ENCODE measurements at places on chromosomes 6 and 20.

DNA sequence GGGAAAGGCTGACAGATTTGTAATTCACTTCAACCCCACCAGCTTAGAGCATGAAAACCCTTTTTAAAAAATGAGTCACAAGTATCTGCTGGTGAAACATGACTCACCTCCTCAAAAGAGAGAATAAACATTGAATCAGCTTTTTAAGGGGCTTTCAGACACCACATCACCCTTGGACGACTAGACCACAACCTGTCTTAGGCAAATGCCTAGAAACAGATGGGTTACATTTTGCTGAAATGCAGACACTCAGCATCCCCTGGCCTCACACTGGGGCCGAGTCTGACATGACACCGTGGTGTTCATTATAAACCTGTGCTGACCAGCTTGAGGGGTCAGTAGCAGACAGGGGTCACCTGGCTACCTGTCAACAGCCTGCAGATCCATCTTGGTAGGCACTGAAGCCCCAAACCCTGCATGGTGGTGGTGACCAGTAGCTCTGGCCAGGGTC lies 175.3 kb upstream of the CST7 start:
- DNase-seq: no peak

DNA sequence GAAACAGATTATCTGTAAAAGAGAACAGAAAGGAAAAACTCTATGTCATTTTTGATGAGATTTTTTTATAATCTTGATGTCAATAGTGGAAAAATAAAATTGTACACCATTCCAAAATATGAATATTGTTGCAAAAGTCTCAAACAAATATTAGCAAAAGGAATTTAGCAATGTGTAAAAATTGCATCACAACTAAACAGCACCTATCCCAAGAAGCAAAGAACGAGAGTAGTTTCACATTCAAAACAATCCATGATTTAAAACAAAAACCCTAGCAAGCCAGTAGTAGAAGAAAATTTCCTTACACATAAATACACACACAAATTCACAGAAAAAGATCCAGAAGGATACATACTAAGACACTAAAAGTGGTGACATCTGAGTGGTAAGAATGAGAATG lies 38.4 kb downstream of the LCA5 start:
- DNase-seq: no peak

GRCh38 chr20:49345524-49345923 lies 67.7 kb upstream of the ZNFX1 start:
- DNase-seq: no peak

DNA sequence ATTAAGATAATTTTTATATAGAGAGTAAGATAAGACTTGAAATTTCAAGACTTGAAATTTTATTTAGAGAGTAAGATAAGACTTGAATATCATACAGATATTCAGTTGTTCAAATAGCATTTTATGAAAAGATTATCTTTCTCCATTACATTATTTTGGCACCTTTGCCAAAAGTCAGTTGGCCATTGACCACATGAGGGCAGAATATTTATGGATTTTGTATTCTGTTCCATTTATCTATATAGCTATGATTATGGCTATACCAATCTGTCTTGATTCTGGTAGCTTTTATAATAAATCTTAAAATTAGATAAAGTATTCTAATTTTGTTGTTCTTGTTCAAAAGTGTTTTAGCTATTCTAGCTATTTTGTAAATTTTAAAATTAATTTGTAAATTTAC lies 537.9 kb upstream of the GJE1 start:
- DNase-seq: no peak

DNA sequence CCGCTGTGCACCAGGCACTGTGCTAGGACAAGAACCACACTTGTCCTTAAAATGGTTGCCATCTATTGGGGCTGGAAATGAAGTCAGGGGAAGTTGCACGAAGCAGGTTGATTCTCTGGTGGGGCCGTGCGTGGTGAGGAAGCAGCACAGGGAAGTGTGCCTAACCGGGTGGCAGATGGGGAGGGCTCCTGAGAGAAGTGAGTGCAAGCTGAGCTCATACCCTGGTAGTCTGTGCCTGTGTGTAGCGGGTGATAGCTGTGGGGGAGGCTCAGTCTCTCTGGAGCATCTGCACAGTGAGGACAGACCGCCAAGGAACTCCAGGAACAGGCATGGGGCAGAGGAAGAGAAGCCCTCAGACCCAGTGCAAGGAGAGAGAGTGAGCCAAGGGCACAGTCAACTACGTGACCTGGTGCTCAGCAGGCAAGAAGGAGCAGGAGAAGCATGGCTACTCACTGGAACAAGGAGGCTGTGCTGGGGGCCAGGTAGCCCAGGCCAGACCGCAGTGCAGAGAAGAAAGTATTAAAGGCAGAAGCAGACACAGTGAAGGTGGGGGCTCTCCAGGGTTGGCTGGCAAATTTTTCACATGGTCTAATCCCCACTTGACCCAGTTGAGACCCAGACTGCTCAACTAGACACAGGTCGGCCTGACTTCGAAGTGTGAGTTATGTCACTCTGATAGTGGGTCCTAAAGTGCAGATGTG lies 155.0 kb downstream of the CDH26 start:
- DNase-seq: no peak

GRCh38 chr6:112466373-112467151 lies 119.4 kb downstream of the RFPL4B start:
- no peak for DNase-seq

DNA sequence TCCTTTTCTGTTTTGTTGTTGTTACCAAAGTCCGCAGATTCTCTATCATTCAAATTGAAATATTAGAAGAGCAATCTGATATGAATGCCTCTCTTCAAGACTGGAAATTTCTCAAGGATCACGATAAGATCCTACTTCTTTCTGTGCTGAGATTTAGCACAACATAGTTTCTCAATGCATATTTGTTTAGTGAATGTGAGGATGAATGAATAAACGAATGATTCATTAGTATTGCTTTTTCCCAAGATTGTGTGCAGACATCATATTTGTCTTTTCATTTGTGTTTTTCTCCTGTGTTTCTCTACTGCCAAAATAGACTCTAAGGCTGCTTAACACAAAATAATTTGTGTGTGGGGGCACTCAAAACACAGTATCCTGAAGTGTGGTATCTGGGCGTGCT lies 862.7 kb upstream of the MAP3K7 start:
- DNase-seq: no peak

DNA sequence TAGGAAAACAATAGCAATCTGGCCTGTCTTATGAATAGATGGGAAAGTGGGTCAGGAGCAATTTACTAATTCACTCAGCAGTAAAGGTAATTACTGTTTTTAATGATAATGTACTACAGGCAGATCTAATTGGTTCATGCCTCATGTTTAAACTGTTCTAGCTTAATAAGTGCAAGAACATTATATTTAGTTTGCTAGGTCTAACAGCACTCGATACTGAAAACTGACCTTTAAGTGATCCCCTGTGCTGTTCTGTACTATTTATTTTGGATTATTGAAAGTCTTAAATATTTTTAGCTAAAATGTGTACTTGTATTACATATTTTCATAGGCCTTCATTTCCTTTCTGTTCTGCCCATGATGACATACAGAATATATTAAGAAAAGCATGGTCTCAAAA lies 998.0 kb upstream of the GJE1 start:
- DNase-seq: no peak

All from esophagus squamous epithelium (tissue), 5 donors.